Heart left ventricle (tissue), 16 donors: ENCODE measurements at places on chromosomes 2 and 18.

DNA sequence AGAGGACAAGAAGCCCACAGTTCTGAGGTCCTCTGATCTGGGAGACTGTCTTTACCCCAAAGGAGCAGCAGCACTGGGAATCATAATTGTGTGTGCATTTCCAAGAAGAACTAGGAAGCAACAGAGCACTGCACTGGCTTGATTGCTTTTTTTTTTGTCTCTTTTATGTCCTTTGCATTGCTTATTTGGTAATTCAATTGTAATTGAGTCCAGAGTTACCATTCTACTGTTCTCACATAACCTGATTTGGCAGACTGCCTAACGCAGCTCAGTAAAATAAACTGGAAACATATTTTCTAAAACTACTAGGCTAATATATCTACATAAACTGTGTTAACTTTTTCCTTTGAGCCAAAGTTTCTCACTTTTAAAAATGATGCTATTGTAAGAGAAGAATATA lies 190.3 kb upstream of the SLC8A1 start:
- no peak for DNase-seq

DNA sequence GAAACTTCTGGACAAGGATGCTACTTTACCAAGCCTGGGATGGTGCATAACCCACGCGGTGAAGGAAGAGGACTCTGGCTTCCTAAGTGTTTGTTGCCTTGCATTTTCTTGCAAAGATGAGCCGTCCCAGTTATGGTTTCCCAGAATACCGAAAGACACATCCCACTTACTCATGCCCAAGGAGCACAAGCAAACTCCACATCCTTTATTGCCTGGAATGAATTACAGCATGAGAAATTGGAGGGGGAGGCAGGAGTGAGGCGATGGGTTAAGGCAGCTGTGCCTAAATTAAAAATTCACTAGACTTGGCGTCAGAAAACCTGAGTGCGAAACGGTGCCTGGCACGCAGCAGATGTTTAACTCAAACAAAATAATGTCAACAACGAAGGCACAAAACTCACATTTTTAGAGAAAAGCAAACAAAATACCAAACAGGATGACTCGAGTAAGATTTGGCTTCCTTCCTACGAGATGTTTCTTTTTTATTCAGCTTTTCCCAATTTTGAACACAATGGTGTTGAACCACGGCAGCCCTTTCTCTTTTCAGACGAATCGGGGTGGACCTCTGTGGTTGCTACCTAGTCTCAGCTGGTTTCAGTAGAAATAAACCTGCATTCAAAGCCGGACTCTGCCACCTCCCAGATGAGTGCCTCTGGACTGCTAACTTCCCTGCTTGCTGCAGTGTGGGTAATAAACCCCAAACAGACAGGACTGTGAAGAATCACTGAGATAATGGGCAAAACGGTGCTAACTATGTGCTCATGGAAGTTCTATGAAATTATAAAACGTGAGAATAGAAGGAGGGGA lies 100.3 kb upstream of the NCK2 start:
- no peak for DNase-seq

DNA sequence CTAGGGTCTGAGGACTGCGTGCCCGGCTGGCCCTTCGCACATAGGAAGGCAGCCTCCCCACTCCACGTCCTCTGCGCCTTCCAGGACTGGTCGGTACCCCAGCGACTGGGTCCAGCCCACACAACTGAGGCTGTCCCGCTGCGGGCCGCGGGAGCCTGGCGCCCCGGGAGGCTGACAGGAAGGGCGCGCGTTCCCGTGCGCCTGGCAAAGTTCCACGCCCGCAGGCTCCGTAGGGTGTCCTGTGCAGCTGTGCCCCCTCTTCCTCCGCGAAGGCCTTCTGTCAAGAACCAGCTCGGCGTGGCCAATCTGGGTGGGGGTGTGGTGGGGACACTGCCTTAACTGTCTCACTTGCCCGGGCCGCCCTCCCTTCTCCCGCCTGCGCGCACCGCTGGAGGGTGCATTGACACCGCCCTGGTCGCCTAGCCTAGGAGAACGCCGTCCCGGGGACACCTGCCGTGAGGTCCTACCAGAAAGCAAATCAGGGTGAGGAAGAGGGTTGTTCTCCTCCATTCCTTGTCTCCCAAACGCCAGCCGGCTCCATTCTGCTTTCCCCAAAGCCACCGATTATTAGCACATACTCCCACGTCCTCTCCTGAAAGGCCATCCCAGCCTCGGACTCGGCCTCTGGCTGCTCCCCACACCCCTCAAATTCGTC lies 618 bp upstream of the LYPD1 start:
- peak; percentile 24 for DNase-seq

DNA sequence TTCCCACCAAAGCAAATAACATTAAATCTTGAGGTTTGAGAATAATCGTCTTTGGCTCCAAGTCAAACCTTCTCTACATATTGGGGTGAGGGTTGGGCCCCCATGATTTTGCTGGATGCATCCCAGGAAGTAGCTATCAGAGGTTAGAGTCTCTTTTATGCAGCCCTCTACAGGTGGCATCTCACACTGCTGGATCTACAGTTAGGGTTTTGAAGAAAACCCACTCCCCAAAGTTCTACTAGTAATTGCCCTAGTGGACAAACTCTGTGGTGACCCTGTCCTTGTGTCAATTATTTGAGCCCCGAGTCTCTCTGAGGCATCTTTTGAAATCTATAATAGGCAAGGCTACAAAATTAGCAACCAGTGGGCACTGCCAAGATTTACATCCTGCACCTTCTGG lies 15.0 kb upstream of the REG1A start:
- no peak for DNase-seq

DNA sequence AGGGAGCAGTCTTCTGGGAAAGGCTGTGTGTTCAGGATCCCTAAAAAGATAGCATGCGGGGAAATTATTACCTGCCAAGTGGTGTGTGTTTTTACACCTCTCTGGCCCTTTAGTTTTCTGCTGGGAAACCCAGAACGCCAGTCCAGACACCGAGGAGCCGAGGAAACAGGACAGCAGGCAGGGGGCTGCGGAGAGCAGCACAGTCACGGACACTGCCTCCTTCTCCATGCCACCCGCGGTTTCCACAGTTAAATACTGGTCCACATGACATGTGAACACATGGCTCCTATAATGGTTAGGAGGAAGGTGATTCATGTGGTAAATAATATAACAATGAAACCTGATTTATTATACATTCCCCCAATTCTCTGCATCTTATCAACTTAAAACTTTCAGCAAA lies 20.4 kb downstream of the CNOT11 start:
- DNase-seq: no peak

GRCh38 chr18:57655740-57656139 lies 34.1 kb upstream of the NARS1 start:
- DNase-seq: no peak

DNA sequence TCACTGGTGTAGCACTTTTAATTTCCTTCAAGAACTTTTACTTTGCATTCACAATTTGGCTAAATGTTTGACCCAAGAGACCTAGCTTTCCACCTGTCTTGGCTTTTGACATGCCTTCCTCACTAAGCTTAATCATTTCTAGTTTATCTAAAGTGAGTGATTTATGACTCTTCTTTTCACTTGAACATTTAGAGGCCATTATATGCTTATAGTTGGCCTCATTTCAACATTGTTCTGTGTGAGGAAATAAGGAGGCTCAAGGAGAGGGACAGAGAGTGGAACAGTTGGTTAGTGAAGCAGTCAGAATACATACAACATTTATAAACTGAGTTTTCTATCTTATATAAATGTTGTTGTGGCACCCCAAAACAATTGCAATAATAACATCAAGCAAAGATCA lies 489.3 kb upstream of the CDH2 start:
- DNase-seq: no peak

- DNase-seq: no peak
Measured at GRCh38 chr2:108942888-108943287, 46.1 kb downstream of the EDAR start.

GRCh38 chr2:29325544-29325943 lies 210.3 kb downstream of the CLIP4 start:
- DNase-seq: no peak

GRCh38 chr18:55416791-55417190 lies 171.2 kb downstream of the TCF4 start:
- DNase-seq: no peak

GRCh38 chr2:121567957-121568409 lies 37.3 kb downstream of the RNU4ATAC start:
- no peak for DNase-seq

DNA sequence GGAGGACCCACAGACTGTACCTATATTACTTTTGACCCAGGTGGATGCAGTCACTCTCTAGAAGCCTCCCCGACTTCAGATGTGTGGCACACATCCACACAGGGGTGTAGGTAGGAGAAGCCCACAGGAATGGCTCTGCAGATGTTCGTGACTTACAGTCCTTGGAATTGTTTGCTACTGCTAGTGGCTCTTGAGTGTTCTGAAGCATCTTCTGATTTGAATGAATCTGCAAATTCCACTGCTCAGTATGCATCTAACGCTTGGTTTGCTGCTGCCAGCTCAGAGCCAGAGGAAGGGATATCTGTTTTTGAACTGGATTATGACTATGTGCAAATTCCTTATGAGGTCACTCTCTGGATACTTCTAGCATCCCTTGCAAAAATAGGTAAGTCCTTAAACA lies 605 bp downstream of the SLC9A4 start:
- DNase-seq: no peak

DNA sequence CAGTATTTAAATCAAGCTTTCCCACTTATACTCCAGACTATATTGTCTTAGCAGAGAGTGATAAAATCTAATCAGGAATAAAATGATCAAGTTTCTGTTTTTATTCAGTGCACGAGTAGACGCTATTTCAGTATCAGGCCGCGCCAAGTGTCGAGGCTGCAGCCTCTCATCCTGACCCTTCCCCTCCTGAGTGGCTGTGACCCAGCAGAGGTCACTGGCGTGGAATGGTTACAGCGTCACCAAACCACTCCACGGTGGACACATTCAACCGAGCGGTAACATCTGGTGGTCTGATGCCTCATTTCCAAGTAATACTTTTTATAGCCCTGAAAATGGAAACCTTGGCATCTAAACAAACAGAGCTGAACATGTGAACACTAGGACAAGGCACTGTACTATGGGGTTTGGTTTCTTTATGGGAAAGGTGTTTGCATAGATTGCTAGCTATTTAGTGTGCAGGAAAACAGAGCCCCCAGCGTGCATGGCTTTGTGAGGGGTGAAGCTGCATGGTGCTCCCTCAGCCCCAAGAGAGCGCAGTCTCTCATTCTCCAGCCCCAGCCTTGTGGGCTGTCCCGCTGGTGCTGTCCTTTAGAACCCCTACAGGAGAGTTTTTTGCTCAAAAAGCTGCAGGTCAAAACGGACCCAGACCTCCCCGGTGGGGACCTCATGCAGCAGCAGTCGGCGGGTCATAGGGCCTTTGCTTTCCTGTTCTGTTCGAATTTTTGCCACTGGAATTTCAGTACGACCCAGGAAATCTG lies 28.4 kb downstream of the FAM228A start:
- DNase-seq: no peak

DNA sequence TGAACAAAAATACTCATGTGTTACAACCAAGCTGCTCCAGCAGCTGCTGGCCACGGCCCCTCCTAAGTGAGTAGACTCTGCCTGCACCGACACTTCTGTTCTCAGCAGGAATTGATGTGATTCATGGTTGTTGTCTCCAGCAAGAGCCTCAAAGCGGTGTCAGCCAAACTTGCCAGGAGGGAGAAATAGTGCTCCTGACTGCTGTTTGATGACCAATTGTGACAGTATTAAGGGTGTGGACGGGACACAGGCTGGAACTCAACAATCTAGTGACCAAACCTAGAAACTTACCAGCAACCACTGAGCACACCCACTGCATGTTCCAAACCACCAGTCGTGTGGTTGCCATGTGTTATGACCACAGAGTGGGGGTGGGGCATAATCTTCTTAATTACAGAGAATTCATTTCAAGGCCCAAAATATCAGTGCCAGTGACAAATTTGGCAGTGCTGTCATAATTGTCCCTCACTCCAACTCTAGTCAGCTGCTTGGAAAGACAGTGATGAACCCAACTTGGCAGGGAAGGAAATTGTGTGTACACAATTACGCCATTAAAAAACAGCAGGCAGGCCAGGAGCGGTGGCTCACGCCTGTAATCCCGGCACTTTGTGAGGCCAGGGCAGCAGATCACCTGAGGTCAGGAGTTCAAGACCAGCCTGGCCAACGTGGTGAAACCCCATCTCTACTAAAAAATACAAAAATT lies 30.4 kb downstream of the FBLN7 start:
- DNase-seq: no peak

DNA sequence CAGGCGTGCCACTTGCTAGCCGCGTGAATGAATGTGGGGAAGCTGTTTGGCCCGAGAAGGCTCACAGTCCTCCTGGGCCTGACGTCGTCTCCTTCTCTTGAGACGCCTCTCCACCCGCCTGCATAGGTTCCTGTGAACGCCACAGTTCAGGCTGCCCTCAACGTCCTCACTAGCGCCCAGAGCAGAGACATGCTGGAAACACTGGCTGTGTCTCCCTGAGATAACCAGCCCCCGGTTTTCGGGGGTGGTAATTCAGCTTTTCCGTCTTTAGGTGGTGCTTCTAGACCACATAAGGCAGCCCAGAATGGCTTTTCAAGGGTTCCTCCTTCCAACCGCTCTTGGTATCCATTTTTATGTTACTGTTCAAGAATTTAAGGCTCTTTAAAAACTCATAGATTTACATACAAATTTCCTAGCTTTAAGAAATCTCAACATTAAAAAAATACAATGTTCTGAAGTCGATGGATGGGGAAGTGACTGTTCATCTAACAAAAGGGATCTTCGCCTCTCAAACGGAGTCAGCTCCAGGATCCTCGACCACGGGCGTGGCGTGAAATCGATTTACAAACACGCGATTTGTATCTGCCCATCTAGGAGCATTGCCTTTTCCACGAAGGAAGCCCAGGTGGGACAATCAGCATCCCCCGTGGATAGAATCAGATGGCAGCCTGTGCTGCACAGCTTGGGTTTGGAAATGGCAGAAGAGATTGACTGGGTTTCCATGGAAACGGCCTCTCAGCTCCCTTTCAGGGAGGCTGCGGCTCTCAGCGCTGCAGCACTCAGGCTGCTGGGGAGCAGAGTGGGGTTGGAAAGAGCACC lies 110.6 kb upstream of the PXDN start:
- no peak for DNase-seq

DNA sequence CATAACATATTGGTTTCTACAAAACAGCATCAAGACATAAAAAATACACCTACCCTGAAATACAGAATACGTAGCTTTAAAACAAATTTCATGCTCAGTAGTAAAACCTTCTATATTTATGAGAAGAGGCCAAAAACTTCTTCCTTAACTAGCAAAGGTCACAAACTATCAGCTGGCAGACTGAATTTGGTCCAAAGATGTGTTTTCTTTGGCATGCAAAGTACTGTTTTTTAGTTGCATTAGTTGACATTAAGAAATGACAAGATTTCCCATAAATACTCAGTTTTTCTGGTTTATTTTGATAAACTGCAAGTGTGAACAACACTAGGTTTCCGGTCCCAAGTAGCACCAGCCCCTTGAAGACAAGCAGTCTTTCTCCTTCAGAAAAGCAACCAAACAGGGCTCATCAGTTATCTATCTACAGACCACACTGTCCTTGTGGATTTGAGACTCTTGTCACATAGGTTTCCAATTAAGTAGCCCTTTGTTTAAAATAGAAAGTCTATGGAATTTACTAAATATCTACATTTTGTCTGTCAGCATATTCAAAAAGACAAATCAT lies 35.6 kb downstream of the SLC25A12 start:
- DNase-seq: no peak
